Activated CD4-positive, alpha-beta T cell treated with anti-CD3 and anti-CD28 coated beads, Interleukin-2, amount 50 U/mL, for 24 hours (primary cell): ENCODE measurements at places on chromosomes 3 and 15.

- DNase-seq: no peak
Observed at GRCh38 chr3:17623464-17623863, 119.0 kb downstream of the TBC1D5 start.

- DNase-seq: no peak
Observed at GRCh38 chr3:51967384-51968169, at the start of gene PCBP4. Gene PCBP4 (minus strand): TSS chr3:51967454. CDS start chr3:51961240, 6,214 bp downstream.

- no peak for DNase-seq
Observed at GRCh38 chr15:80944818-80945217, 44.8 kb downstream of the MESD start.

DNA sequence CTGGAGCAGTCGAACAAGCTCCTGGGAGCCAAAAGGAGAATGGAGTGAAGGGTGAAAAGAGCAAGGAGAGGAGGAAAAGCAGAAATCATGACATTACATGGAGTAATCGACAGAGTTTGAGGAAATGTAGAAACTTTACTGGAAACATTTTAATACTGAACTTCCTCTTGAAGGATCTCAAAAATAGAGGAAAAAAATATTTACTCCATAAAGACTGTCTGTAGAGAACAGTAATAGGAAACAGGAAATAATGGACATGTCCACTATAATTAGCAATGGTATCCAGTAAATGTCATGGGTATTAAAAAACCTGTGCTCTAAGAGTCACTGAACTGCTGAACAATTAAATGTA is 53.0 kb downstream of the TBC1D2B start:
- DNase-seq: no peak

- DNase-seq: no peak
Observed at GRCh38 chr3:17643691-17644090, 98.7 kb downstream of the TBC1D5 start.

DNA sequence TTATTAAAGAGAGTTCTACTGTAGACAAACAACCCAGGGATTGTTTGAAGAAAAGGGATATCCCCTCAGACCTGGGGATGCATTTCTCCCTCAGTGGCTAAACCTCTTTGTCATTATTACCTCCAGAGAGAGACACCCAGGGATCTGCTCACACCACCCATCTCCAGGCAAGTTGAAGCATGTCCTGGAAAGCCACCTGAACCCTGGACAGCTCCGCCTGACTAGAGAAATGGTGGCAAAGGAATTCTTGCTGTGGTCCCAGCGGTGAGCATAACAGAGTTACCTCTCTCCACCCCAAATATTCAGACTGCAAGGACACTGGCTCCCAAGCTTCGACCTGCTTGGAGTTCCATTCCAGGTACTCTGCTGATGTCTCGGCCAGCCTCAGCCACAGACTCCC is 320.2 kb downstream of the RORA start:
- no peak for DNase-seq

GRCh38 chr3:59150039-59150438 is 100.2 kb upstream of the CFAP20DC start:
- DNase-seq: no peak

- DNase-seq: no peak
Observed at GRCh38 chr15:26023231-26023630, 160.1 kb upstream of the ATP10A start.
